ENCODE measurements at places on chromosomes 7 and 10.

- no peak for DNase-seq
Observed at GRCh38 chr7:101021703-101022102, 1.8 kb downstream of the MUC17 start.

GRCh38 chr10:62333988-62334682 is 40.0 kb upstream of the ZNF365 start:
- DNase-seq = no peak

- DNase-seq = peak; percentile 61
Observed at GRCh38 chr10:3772361-3773171, 12.4 kb downstream of the KLF6 start.

- DNase-seq = peak; percentile 70
Observed at GRCh38 chr7:167090-167855, 25.1 kb upstream of the FAM20C start.

- no peak for DNase-seq
Observed at GRCh38 chr10:79050896-79051555, 17.7 kb upstream of the ZMIZ1 start.

DNA sequence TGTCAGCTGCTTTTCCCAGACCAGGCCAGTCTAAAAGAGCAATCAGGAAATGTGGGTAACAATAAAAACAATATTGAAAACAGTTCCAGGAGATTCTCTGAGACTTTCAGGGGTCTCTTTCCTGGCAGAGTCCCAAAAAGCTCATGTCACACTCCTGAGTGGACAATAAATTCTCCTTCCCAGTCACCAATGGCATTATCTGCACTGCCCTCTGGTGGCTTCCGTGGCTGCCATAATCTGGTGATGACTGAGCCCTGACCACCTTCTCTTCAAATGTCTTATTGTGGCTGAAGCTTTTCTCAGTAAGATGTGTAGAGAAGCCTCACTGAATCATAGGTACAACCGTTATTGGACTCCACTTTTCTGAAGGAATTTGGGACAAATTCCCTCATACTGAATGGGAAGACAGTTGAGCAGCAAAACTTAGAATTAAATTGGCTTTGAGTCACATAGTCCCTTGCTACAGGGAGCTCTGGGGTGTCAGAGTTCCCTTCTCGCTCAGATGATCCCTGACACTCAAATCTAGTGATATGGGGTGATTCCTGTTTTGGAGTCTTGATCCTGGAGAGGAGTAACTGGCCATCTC is 24.4 kb upstream of the ASAH2 start:
- DNase-seq = peak; percentile 63

- DNase-seq = no peak
Observed at GRCh38 chr7:134744569-134744968, 34.9 kb upstream of the CALD1 start.

DNA sequence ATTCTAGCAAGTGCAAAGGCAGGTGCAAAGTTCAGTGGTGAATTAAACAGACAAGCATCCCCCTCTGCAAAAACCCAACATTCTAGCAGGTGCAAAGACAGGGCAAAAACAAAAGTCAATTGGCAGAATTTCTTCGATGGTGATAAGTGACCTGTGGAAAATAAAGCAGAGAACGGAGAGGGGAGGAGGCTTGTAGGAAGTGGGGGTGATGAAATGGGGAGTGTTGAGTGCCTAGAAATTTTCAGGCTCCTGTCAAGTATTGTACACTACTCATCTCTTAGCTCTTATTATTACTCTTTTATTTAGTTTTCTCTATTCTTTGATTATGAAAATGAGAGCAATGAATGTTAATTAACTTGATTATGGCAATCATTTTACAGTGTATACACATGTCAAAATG is 2.4 kb upstream of the CD36 start:
- DNase-seq = no peak

- DNase-seq = no peak
Observed at GRCh38 chr7:157516911-157517781, 180.3 kb downstream of the DNAJB6 start.

GRCh38 chr10:8069108-8069507 is 14.6 kb downstream of the GATA3 start:
- DNase-seq = no peak

GRCh38 chr7:38580485-38580884 is 50.7 kb downstream of the AMPH start:
- no peak for DNase-seq

- DNase-seq = no peak
Observed at GRCh38 chr7:135681762-135682161, 19.4 kb downstream of the STMP1 start.

DNA sequence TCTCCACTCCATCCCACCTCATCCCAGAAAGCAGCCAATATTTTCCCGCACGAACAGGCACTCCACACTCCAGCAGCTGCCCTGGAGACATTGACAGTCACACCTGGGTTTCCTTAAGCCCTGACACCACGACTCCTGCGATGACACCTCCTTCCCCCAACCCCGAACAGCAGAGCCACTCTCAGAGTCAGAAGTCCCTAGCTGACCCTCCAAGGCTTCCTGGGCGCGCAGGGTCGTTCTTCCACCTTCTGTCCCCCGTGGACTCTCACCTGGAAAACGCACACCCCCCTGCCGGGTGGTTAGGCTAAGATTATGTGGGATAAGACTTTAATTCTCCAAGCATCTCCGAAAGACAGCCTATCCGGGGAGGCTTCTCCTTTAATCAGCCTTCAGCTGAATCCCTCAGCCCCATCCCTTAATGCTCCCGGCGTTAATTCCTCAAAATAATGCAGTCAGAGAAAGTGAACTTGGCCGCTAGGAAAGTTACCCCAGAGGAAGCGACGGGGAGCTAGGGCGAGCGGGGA is 1.1 kb downstream of the DENND11 start:
- peak; percentile 41 for DNase-seq

DNA sequence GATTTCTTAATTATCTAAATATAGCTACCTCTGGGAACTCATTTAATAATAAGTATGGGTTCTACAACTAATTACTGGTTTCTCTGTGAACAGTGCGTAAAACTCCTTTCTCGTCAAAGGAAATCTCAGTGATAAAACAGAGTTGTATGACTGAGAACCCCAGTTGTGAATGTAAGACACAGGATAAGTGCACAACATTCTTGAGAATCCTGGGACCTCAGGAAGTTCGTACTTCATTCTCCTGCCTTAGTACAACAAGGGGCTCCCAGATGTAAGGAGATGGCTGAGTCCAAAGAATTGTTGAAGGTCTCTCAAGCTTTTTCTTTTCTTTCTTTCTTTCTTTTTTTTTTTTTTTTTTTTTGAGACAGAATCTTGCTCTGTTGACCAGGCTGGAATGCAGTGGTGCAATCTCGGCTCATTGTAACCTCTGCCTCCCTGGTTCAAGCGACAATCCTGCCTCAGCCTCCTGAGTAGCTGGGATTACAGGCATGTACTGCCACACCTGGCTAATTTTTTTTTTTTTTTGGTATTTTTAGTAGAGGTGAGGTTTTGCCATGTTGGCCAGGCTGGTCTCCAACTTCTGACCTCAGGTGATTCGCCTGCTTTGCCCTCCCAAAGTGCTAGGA is 12.5 kb downstream of the DENND10 start:
- DNase-seq = no peak

DNA sequence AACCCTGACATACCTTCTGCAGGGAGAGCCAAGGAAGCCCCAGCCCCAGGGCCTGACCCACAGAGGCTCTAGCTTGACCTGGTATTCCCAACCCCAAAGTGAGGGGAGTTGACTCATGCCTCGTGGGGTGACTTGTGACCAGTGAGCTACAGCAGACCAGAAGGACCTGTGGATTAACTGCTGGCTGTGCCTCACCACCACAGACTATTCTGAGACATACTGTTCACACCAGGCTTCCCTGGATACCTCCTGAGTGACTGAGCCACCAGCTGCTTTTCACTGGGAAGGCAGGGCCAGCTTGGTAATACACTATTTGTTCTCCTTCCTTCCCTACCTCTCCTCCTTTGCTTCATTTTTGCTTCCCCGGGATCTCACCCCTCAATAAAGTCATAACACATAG is 7.3 kb downstream of the PLXNA4 start:
- no peak for DNase-seq

DNA sequence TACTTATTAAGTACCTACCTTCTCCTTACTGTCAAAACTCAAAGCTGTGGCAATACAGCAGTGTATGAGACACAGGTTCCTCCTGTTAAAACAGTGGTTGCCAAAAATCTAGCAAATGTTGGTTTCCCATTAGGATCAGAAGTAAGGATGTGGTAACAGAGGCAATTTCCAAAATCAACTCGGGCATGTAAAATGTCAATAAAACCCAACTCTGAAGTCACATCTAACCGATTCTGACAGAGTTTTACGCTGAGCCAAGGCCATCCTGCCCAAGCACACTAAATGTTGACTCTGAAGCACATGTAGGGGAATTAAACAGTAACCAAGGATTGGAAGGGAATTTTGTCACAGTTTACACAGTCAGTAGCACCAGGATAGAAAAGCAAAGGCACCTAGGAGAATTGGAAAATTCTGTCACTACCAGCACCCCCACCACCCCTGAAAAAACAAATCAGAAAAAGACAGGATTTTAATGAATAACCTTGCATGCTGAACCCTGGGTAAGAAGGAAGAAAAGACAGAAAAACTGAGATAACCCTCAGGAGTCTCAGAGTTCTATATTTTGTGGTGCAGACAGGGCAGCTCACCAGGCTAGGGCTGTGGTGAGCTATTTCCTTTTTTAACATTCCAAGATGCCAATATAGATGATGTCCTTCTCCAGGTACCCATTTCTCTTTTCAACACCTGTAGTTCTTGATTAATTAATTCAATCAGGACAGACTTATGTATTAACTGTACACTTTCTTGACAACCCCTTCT is 119.5 kb downstream of the DOCK4 start:
- peak; percentile 40 for DNase-seq

DNA sequence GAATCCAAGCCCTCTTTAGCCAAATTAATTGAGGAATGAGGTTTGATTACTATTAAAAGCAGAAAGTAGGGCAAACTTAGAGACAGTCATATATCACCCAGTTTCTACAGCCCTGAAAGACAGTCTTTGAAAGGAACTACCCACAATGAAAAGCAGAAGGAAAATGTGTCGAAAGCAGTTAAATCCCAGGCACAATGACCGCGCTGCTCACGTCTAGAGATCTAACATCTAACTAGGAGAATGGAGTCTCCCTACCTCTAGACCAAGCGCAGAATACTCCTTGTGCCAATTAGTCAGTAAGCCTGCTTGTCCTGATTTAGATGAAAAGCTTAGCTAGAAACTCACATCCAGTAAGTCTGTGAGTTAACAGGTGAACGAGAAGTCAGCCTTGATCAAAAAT is 350.0 kb downstream of the FGFR2 start:
- DNase-seq = no peak

- no peak for DNase-seq
Observed at GRCh38 chr10:124829447-124830115, 28.0 kb downstream of the ABRAXAS2 start.

GRCh38 chr10:33955676-33956075 is 621.2 kb upstream of the NRP1 start:
- no peak for DNase-seq

DNA sequence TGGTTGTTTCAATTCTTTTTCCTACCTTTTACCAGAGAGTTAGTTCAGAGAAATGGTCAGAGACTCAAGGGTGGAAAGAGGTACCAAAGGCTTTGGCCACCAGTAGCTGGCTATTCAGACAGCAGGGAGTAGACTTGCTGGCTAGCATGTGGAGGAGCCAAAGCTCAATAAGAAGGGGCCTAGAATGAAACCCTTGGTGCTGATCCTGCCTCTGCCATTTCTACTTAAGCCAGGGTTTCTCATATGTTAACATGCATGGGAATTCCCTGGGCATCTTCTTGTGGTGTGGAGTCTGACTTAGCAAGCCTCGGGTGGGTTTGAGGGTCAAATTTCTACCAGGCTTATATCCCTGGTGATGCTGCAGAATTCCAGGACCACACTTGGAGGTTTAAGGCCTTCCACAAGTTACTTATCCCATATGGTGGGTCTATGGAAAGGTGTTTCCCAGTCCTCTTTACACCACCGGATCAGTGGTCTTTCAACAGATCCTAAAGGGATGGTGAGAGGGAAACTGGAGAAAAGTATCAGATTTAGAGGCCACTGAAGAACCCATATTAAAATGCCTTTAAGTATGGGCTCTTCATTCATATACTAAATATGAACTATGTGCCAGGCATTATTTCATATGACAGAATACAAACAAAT is 3.2 kb downstream of the IL6 start:
- peak; percentile 33 for DNase-seq

GRCh38 chr7:120097020-120097419 is 176.0 kb upstream of the KCND2 start:
- no peak for DNase-seq

DNA sequence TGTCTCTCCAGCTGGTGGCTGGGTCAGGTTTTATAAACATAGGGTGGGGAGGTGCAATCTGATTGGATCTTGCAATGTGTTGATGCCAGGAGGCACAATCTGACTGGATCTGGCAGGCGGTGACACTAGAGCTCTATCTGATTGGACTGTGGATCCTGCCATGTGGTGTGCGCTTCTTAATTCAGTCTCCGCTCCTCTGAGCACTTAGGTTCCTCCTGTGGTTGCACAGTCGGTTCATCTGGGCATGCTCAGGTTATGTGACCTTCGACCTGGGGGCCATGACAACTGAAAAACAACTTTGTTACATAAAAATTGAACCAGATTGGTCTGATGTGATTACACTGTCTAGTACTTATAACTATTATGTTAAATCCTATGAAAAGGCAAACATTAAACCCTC is 127.1 kb upstream of the SVIL start:
- no peak for DNase-seq

DNA sequence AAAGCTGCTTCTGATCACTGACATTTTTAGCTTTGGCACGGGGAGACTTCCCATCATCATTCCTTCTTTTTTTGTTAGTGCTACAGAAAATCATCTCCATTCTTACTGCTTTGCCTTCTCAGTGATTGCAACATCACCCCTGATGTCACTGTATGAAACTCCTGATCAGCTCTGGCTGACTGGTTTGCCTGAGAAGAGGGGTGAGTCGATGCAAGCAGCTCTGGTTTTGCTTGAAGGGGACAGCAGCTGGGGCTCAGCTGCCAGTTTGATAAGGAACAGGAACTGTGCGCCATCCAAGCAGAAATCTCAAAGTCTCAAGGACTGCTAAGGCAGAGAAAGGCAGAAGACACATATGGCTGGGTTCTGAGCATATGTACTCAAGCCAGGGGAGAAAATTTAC is 808.5 kb upstream of the CELF2 start:
- DNase-seq = no peak

- DNase-seq = no peak
Observed at GRCh38 chr7:1987084-1987535, 245.6 kb downstream of the MAD1L1 start.

DNA sequence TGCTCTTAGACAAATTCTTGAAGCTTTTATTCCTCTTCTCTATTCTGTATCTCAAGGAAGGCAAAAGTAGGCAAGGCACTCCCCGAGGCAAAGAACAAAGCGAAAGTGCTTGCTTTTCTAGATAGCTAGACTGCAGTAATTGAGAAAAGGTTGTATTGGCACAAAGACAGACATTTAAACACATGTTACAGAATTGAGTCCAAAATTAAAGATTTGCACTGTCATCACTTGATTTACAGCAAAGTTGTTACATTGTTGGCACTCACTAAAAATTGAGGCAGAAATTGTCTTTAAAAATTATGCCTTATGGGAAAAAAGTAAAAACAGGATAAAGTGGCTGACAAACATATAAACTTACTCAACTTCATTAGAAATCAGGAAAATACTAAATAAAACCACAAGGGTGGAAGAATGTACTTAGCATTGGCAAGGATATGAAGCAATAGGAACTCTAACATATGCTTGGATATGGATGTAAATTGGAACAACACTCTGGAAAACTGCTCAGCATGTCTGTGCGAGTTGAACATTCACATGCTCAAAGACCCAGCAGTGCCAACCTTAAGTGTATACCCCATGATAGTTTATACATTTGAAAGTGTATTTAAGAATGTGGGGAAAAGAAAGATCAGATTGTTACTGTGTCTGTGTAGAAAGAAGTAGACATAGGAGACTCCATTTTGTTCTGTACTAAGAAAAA is 491.3 kb downstream of the GLRX3 start:
- no peak for DNase-seq
